ENCODE measurements at places on chromosomes 13 and 19.

- DNase-seq, result no peak
Measured at GRCh38 chr13:33349986-33350826, 64.7 kb upstream of the STARD13 start.

GRCh38 chr13:62653371-62653770 is 1237.7 kb upstream of the PCDH20 start:
- peak; percentile 2 for DNase-seq

DNA sequence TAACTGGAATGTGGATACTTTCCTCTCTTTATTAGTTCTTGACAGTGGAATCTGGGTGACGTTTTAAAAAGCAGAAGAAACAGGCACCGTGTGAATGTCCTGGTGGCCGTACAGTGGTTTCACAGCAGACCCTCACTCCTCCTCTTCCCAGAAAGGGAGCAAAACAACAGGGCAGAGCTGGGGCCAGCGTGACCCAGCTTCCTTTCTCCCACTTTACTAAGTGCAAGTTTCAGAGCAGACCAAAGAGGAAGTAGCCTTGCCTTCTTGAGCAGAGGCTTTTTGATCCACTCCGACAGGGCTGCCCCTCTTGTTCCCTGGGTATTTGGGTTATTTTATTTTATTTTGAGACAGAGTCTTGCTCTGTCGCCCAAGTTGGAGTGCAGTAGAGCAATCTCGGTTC is 19.6 kb upstream of the C19orf33 start:
- DNase-seq, result no peak

- no peak for DNase-seq
Measured at GRCh38 chr19:572743-573518, 535 bp downstream of the BSG start.

DNA sequence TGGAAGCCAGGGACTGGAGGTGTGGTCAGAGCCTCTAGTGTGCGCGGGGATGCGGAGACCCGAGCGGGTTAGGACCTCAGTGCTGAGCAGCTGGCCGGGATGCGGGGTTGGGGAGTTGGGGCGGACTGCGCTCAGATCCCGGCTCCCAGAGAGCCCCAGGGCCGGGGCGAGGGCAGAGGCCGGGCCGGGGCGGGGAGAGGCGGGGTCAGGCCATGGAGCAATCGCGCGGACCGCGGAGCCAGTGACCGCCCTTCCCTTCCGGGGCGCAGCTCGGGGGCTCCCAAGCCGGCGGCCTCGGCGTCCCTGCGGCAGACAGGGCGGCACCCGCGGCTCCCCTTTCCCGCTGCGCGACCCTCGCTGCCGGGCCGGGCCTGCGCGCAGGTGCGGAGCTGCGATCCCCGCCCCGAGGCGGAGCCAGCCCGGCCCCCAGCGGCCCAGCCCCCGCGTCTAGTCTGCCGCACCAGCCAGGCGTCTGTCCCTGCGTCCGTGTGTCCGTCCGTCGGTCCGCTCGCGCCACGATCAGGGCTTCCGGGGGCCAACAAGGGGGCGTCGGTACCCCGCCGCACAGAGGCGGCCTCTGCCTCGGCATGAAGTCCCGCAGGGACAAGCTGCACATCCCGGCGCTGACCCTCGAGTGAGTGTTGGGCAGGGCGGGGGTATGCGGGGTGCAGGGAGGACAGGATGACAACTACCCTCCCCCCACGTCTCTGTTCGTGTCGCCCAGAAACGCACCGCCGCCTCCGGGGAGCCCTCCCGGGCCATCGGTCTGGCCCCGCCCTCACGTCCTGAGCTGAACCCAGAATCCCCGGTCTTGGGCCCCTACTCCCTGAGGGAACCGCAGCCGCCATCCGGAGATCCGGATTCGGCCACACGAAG is 12.4 kb downstream of the MAST3 start:
- no peak for DNase-seq

DNA sequence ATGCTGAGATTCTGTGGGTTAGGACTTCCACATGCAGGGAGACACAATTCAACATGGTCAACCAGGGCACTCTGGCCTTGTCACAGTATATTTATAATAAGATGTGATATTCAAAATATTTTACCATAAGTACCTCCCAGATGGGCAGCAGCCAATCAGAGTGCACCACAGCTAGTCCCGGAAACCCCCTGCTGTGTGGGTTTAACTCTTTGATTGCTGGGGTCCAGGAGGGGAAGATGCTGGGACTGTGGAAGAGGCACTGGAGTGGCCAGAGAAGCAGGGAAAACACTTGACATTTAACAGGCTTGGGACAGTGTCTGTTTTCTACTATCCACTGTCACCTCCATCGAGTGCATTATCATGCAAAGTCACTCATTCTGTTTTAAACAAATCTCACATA is 99.0 kb downstream of the MBNL2 start:
- no peak for DNase-seq

- DNase-seq, result no peak
Measured at GRCh38 chr19:43616306-43616705, 3.1 kb downstream of the ZNF428 start.

- DNase-seq, result no peak
Measured at GRCh38 chr19:40377876-40378385, 12.1 kb downstream of the HIPK4 start.

- DNase-seq, result peak; percentile 28
Measured at GRCh38 chr19:17049711-17050280, 23.2 kb upstream of the CPAMD8 start.

DNA sequence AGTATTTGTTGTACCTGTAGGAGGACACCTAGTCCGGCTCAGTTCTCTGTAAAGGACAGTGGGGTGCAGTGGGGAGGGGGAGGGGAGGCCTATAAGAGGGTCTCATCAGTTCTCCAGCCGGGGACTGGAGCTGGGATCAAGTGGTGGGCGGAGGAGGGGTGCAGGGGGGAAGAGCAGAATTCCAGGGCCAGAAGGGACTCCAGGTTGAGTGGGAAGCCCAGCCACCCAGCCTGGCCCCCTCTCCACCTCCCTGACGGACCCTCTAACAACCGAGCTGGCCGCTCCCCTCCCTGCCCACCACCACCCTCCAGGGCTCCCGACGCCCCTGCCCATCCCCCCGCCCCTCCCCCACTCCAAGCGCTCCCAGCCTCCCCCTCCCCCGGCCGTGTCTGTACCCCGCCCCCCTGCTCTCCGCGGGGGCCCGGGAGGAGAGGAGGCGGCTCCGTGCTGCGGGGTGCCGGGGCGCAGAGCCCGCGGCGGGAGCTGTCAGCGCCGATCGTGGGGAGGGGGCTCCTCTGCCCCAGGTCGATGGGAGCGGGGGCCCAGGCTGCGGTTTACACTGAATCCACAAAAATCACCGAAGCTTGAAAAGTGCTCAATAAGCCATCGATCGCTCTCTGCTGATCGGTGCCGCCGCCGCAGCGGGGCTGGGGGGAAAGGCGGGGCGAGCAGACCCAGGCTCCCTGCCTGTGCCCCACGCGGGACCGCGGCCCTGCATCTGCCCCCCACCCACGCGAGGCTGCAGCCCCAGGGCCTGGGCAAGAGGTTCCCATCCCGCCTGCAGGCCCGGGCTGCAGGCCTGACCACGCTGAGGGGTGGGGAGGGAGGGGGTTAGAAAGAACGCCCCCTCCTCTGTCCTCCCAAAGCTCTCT is 34.6 kb upstream of the ONECUT3 start:
- DNase-seq, result no peak

GRCh38 chr19:5466814-5467291 is 11.6 kb downstream of the ZNRF4 start:
- DNase-seq, result no peak

DNA sequence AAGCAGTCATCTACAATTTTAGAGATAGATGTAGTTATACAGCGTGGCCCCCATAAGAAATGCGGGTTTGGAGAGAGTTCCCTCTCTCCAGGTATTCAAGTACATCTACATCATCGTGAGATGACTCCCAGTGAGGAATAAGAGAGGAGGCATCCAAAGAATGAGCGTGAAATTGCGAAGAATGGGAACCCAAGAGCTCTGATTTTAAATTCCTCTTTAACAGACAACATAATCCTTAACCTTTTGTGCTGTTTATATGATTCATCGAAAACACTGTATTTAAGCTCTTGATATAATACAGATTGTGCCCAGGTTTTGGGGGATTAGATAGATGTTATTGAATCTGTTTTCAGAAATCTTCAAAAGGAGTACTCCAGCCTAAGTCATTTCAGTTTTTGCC is 161.5 kb downstream of the COG6 start:
- DNase-seq, result no peak

GRCh38 chr19:42032431-42032830 is 37.6 kb downstream of the GRIK5 start:
- no peak for DNase-seq

DNA sequence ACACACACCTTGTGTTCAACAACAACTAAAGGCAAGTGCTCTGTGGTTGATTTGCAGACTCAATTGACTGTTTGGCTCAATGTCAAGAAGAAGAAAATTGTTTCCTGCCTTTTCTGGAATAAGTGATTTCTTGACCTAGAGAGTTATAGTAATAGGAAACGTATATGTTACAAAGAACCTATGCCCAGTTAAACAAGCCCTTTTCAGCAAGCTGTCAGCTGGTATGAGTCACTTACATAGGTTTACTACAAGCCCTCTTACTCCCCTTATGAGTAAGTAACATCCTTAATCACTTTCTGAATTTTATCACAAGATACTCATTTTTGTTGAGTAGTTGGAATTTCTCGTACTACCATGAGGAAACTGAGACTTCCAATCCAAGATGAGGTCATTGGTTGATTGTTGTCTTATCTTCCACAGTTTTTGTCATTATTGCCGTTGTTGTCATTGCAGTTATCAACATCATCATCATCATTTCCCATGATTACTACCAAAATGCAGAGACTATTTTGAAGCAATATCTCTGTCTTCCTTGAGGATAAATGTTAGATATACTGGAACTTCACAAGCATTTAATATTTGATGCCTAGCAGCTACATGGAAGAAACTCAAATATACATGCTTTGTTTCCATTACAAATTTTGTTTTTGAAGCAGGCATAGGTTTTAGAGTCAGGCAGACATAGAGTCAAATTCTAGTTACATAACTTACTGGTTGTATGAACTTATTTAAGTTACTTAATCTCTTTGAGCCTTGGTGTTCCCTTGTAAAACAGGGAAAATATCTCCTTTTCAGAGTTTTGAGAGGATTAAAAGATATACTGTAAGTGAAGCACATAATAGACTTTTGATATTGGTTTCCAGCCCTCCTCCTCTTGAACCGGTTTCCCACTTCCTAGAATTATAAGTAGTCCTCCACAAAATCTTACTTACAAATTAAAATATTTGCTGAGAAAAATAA is 106.0 kb downstream of the RAP2A start:
- DNase-seq, result peak; percentile 72

GRCh38 chr13:104737713-104738112 is 1671.5 kb upstream of the SLC10A2 start:
- DNase-seq, result peak; percentile 9

DNA sequence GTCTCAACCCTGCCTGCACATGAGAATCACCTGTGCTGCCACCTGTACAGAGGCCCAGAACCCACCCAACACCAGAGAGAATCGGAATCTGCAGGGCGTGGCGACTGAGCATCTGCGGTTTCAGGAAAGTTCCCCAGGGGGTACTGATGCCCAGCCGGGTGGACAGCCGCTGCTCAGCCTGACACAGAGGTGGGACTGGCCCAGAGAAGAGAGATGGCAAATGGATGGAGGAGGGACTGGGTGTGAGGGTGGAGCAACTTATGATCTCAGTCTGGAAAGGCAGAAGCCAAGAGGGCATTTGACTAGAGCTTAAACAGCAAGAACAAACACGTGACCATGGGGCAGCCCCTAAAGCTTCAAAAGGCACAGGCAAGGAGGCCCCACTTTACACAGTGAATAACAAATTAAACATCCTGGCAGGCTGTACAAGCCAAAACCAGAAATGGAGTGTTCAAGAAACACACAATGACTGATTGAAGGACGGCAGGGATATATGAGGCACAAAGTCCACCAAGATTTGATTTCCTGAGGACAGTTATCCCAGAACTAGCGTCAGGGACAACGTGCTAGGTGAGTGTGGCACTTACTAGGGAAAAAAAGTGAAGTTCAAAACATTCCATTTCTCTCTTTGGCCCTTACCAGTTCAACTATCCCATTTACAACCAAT is 3.1 kb downstream of the RANBP3 start:
- DNase-seq, result no peak

DNA sequence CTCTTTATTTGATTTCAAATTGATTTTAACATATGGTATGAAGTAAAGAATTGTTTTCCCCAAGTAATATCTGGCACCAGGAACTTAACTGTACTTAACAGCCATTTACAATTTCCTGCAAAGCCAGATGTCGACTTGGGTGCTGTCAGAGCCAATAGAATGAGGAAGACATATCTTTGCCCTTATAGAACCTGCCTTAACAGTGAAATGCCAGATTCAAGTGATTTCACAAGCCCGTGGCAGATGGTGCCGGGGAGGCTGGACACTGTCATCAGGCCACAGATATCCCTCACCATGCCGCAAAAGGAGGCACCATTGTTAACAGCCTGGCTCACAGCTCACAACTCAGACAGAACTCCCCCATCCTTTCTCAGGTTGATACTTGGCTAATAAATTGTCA is 48.7 kb downstream of the ESD start:
- DNase-seq, result no peak

DNA sequence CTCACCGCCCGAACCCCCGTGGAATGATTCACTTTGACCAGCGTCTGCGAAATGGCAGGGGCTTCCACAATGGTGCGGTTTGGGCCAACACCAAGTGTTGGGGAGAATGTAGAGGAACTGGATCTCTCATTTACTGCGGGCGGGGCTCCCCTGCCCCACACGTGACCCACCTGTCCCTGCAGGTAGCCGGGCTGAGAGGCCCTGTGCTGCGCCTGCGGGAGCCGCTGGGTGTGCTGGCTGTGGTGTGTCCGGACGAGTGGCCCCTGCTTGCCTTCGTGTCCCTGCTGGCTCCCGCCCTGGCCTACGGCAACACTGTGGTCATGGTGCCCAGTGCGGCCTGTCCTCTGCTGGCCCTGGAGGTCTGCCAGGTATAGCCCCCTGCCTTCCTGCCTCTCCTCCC is 5.8 kb upstream of the FLT3LG start:
- no peak for DNase-seq

DNA sequence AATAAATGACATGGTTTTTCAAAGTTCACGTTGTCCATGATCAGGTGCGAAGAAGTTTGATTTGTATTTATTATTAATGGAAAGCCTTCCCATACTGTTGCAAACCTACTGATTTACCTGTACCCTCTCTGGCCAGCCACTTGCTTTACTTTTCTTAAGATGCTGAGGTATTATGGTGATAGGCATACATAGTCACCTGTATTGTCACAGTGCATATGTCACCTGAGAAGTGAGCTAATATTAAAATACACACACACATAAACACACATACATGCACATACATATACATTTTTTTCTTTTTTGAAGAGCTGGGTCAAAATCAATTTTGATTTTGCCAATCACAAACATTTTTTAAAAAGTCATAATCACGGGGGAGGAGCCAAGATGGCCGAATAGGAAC is 72.1 kb downstream of the RNASEH2B start:
- no peak for DNase-seq

- DNase-seq, result no peak
Measured at GRCh38 chr13:56953965-56954364, 186.8 kb upstream of the PRR20A start.

- no peak for DNase-seq
Measured at GRCh38 chr13:59710996-59711701, 452.6 kb downstream of the DIAPH3 start.

Data from skeletal muscle cell (primary cell).